Fibroblast of lung (primary cell): ENCODE measurements at places on chromosomes 11 and 22. TPM values are rescaled to one million over a fixed set of nuclear protein-coding genes. Genes with fewer than 3 reads are reported as not detected.

The GAL3ST1 gene
- total RNA-seq = 0.17 TPM in 1 of 2 replicates, not detected in the other

- H3K27ac ChIP-seq = no peak overlapping the region
- no peaks in the 10 kb centered on the region for H3K36me3 ChIP-seq
- DNase-seq = no peak
- H3K4me3 ChIP-seq = no peak overlapping the region
- peaks cover 6% of the 10 kb centered on the region for H3K4me1 ChIP-seq
Observed at GRCh38 chr11:44978274-44978960, 27.7 kb upstream of the TP53I11 start.

DNA sequence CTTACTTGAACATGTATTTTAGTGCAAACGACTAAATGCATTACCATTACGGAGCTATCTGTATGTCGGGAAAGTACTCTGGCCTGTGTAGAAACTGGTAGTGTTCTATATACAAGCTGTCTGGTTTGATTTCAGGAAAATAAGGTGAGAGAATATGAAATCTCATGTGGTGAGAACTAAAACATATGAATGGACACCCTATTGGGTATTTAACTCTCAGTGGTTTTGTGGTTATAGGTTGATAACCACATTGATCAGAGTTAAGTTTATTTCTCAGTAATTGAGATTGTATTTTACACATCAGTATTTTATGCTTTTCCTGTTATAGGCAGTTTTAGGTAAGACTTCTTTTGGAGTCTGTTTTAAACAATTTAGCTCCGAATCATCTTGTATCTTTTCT, 10.4 kb downstream of the ANO5 start:
- no peak overlapping the region for H3K4me3 ChIP-seq
- no peak for DNase-seq
- no peaks in the 10 kb centered on the region for H3K4me1 ChIP-seq
- no peak overlapping the region for H3K27ac ChIP-seq
- no peaks in the 10 kb centered on the region for H3K27me3 ChIP-seq

The NRGN gene
- 0.17 TPM in 1 of 2 replicates, not detected in the other for total RNA-seq
